Astrocyte (in vitro differentiated cells and primary cell): ENCODE measurements at places on chromosomes 1 and 21. TPM values are rescaled to one million over a fixed set of nuclear protein-coding genes. Genes with fewer than 3 reads are reported as not detected.

CENPF gene
- total RNA-seq, result 12.3 and 22.9 TPM in 2 replicates

SFN gene
- total RNA-seq, result 5.5 and 14.5 TPM in 2 replicates

AMIGO1 gene
- total RNA-seq, result 1.2 and 1.8 TPM in 2 replicates

ADORA3 gene
- total RNA-seq, result not detected in 2 replicates

APOBEC4 gene
- not detected in 2 replicates for total RNA-seq

SLC1A7 gene
- not detected in 2 replicates for total RNA-seq

GPR37L1 gene
- total RNA-seq, result not detected in 2 replicates

POTED gene
- total RNA-seq, result not detected in 2 replicates

INPP5B gene
- 19.4 and 21.4 TPM in 2 replicates for total RNA-seq

PTCH2 gene
- 0.65 and 0.89 TPM in 2 replicates for total RNA-seq

C1orf185 gene
- not detected in 2 replicates for total RNA-seq

GABPB2 gene
- total RNA-seq, result 3.6 and 3.8 TPM in 2 replicates

SPATA21 gene
- not detected in 2 replicates for total RNA-seq

SLC6A9 gene
- total RNA-seq, result 45.2 and 51.4 TPM in 2 replicates

CYYR1 gene
- total RNA-seq, result 3.3 and 4.7 TPM in 2 replicates

OSBPL9 gene
- 115 and 117 TPM in 2 replicates for total RNA-seq

CAMTA1 gene
- 69.2 and 77.6 TPM in 2 replicates for total RNA-seq

KCNA2 gene
- total RNA-seq, result 0.57 and 1.0 TPM in 2 replicates

FTCD gene
- 1.9 and 2.0 TPM in 2 replicates for total RNA-seq

CRYBG2 gene
- 1.8 and 5.3 TPM in 2 replicates for total RNA-seq

PRAMEF9 gene
- not detected in 2 replicates for total RNA-seq

FAM72B gene
- total RNA-seq, result 2.9 and 3.4 TPM in 2 replicates

CD101 gene
- 1.6 and 2.6 TPM in 2 replicates for total RNA-seq

CFHR3 gene
- total RNA-seq, result not detected in 2 replicates

SPRR1A gene
- not detected in 2 replicates for total RNA-seq

OVAAL gene
- total RNA-seq, result not detected in 2 replicates

MCM3AP gene
- total RNA-seq, result 84.2 and 86.7 TPM in 2 replicates

ERICH3 gene
- total RNA-seq, result not detected in 2 replicates

NTNG1 gene
- total RNA-seq, result 6.7 and 8.1 TPM in 2 replicates

L1TD1 gene
- 9.9 and 10.6 TPM in 2 replicates for total RNA-seq

KRTAP7-1 gene
- not detected in 2 replicates for total RNA-seq

FAM3B gene
- total RNA-seq, result not detected in 2 replicates

KCNT2 gene
- 4.8 and 5.9 TPM in 2 replicates for total RNA-seq

KIRREL1 gene
- total RNA-seq, result 195 and 231 TPM in 2 replicates

VHLL gene
- total RNA-seq, result 0.34 TPM in 1 of 2 replicates, not detected in the other

IQCC gene
- total RNA-seq, result 0.87 and 1.0 TPM in 2 replicates
